ENCODE measurements at places on chromosomes 5 and 9.

- DNase-seq = no peak
These were observed 44.9 kb downstream of the IZUMO3 start for GRCh38 chr9:24500761-24501160.

- no peak for DNase-seq
These were observed 24.1 kb downstream of the S1PR3 start for GRCh38 chr9:89015336-89015735.

GRCh38 chr9:137095664-137096517 lies 9.1 kb downstream of the MAN1B1 start:
- DNase-seq = no peak

- DNase-seq = no peak
These were observed 30.5 kb downstream of the GRIA1 start for GRCh38 chr5:153520952-153521351.

GRCh38 chr5:144958002-144958401 lies 787.3 kb downstream of the KCTD16 start:
- DNase-seq = no peak

DNA sequence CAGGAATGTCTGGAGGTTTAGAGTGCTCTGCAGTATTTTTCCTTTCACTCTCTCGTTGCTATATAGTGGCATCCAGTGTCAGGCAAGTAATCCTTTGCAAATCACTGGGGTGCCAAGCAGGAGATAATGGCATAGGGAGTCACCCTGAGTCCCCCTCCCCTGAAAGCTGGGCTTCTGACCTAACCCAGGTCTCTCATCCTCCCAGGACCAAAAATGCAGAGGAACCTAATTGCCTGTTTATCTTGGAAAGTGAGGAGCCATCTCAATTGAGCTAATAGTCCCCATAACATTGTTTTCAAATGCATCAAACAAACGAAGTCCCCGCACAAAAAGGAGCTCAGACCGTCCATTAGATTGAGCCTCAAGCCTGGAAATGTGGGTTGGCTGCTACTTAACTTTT lies 368.0 kb upstream of the IRX2 start:
- no peak for DNase-seq

DNA sequence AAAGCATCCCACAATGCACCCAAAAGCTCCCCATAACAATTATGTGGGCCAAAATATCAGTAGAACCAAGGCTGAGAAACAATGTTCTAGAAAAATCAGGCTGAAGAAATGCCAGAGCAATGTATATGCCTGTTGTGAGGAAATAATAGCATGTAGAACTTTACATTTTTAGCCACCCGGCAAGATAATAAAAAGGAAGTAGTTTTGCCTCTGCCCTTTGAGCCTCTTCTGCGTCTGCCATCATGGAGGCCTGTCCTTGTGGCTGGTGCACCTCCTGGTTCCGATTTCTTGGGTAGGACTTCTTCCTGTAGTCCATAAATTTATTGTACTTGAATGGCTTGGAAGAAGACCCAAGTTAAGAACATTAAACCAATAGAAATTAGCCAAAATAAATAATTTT lies 38.9 kb upstream of the TNFAIP8 start:
- DNase-seq = no peak

DNA sequence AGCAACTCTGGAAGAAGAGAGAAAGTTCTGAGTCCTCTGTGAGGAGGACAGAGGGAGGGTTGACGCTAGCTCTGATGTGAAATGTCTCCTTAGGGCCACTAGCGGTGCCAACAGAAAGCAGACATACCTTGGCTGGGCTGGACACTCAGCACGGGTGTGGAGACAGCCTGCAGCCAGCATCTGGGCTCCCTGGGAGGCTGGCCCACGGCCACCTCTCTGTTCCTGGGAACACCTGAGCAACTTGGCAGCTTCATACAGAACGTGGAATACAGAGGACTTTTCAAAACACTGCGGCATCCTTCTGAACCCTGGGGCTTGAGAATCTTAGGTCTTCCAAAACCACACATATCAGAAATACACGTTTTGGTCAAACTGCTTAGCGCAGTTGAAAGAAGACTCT lies 269.1 kb downstream of the FSTL4 start:
- no peak for DNase-seq

GRCh38 chr9:98191671-98192502 lies 550 bp downstream of the CORO2A start:
- DNase-seq = peak; percentile 36

DNA sequence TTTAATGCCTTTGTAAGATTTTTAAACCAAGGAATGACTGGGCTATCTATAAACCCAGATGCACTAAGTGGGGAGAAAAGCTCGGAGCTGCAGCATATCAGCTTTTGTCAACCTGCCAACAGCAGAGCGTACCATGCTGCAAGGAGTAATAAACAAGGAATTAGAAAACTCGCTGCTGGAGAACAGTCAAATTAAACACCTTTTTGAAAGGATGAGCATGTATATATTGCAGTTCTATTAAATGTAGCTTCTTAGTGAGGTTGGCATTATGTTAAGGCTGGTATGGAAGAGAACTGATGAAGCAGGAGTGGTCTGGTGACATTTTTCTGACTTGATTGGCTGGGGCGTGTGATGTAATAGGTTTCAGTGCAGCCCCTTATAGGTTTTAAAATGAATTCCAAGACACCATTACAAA lies 74.7 kb downstream of the PIK3R1 start:
- no peak for DNase-seq

DNA sequence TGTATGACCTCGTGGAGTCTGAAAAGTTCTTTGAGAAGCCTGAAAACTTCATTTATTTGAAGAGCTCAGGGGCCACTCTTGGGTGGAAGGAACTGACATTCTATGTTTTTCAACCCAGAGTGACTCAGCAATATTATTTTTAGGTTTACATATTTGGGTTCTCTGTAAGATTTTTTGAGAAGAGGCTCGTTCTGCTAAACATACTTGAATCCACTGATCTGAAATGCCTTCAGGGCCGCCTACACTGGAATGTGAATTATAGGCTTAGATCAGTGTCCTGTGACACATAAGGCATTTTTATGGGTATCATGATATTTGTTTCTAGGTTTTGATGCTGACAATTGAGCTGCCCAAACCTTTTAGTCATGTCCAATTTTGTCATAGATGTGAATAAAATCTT lies 86.2 kb downstream of the PSAT1 start:
- peak; percentile 40 for DNase-seq

DNA sequence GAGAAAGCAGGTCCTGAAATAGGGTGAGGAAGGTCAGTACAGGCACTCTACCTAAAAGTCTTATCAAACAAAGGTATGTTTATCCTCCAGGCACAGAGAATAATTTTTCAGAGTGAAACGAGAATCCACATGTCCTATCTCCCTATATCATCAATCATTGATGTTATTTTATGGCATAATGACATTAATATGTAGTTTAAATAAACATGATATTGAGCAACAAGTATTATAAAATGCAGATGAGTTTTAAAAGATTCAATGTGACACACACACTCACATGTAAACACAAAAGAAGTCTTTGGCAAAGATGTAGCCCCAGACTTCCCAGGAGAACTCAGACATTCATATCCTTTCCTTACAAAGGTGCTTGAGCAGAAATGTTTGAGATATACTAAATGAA lies 389.1 kb downstream of the ADGRV1 start:
- no peak for DNase-seq

GRCh38 chr5:72480841-72481240 lies 26.4 kb downstream of the ZNF366 start:
- no peak for DNase-seq

DNA sequence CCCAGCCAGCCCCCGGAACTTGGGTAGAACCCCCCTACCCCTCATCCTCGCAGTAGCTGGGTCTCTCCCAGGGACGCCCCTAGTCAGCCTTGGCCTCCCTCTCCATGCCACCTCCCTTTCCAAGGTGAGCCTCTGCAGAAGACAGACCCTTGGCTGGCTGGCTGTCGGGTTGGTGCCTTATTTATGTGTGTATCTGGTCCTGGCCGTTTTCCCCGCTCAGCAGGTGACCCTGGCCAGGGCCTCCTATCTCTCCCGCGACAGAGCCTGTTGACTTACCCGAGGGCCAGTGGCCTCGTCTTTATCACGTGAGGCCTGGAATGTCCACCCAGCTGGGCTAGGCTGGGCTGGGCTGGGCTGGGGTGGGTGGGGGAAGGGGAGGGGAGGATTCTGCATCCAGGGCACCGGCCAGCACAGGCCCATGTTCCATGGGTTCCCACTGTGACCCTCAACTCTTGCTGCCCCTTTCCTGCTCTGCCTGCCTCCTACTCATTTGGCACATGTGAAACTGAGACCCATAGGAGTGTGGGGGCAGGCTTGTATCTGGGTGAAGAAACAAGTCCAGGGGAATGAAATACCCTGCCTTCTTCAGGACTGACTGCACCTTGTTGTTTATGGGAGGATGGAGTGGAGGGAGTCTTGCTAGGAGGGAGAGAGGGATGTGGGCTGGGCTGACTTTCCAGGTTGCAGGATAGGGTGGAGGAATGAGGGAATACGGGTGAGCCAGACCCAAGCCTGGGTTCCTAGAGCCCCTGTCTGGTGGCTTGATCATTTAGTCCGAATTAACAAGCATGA lies 3.1 kb downstream of the CXXC5 start:
- no peak for DNase-seq

DNA sequence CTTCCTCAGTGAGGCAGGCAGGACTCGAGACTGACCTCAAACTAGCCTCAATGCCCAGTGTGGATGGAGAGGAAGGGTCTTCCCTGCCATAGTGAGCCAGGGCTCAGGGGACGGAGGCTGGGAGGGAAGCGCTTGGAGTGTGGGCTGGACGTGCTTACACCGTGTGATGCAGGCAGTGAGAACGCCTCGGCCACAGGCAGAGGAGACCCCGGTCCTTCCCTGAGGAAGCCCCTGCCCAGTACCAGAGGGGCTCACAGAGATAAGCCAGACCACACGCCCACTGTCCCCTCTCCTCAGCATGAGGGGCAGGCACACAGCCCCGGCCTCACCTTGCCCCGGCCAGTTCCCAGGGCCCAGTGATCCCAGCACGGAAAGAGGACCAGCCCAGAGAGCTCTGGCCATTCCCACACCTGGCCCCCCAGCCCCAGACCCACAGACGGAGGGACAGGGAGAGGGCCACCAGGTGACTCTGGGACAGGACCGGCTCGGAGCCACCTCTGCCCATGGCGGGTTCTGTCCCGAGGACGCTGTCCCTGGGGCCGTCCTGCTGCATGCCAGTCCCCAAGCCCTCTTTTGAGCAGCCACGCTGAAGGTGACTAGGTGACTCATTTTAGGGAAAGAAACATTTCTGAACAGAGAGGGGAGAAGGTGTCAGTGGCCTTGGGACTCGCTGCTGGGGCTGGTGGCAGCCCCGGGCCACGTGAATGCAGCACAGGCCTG lies 6.0 kb upstream of the NSMF start:
- DNase-seq = no peak

DNA sequence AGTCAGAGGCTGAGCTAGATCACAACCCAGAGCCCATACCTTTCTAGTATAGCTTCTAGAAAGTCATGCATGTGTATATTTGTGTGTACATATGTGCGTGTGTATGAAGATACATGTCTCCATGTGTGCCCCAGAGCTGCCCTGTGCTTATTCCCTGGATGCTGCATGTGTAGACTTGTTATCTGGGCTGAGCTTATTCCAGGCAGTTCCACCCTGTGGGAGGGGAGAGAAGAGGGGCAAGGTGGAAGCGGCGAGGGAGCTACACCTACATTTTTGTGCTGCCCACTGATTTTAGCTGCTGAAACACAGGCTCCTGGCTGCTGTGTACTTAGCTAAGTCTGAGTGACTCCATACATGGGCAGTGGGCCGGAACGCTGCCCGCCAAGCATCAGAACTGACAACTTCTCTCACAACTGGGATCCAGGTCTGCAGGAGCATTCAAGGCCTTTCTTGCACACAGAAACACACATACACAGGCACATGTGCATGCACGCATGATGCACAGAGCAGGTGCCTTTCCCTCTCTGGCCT lies 38.0 kb upstream of the XPA start:
- DNase-seq = no peak

GRCh38 chr5:74629326-74629725 lies 11.2 kb downstream of the ENC1 start:
- no peak for DNase-seq

DNA sequence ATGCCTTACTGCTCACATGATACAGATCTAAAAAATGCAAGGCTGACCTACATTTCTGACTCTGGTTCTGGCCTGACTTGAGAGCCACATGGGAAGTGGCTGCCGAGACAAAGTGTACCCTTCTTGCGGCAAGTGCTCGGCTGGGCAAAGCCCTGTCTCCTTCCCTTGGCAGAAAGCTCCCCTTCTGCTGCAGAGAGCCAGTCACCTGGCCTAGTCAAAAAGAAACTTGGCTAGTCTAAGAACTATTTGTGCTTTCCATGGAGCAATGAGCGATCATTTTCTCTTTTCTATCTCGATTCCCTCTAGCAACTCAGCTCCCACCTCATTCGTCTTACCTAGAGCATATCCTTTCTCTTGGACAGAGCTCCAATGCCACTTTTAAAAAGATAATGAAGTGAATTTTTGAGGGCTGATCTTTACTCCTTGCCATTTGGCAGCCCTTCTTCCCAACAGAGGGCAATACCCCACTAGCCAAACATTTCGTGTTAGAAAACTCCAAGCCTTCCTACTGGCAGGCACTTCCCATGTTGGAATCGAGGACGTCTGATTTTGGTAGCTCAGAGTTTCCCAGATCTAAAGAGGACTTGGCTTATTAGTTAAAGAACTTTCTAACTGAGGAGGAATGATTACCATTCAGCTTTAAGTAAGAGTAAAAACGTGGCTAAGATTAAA lies 108.1 kb upstream of the PRRC1 start:
- no peak for DNase-seq

DNA sequence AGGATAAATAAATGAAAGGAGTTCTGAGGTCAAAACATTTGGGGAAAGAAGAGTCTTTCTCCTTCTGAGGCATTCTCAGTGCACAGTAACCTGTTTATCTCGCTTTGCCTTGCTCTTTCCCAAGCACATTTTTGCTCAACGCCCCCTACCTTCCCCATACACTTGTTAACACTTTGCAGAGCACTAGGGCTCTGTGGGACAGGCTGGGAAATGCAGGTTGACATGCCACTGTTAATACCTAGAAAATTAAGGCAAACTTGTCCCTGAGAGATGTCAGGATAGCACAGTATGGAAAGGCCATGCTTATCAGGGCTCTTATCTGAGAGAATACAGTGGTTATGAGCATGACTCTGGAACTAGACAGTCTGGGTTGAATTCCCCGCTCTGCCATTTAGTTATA lies 152.0 kb downstream of the DOCK8 start:
- DNase-seq = no peak

DNA sequence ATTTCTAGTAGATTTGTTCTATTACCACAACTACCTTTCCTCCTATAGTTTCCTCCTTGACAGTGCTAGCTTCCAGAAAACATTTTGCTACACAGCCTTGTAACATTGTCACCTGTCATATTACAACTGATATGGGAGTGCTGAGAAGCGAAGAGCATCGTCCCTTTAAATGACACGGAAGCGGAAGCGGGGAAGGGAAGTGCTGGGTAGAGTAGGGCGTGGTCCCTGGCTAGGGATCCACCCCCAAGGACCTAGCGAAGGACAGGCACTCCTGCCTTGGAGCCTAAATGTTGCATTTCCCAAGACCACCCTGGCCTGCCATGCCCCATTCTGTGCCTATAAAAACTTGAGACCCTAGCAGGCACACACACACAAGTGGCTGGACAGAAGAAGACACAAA lies 57.4 kb upstream of the RANBP6 start:
- DNase-seq = no peak

- DNase-seq = no peak
These were observed 453 bp downstream of the PTRH1 start for GRCh38 chr9:127714951-127715469.

All from KBM-7 (cell line).